ENCODE measurements at places on chromosomes 12 and 14.

DNA sequence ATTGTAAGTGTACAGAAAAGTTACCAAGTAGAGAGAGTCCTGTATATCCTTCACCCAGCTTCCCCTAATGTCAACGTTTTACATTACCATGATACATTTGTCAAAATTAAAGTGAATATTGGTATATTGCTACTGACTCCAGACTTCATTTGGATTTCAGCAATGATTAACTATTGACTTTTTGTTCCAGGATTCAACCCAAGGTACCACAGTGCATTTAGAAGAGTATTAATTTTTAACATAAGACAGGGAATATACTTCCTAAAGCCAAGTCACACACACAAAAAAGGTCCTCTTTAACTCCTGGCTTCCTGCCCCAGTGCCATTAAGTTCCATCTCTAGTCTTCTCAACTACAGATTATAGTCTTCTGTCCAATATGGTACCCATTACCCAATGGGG is 75.5 kb upstream of the RBM19 start:
- no peak for DNase-seq

DNA sequence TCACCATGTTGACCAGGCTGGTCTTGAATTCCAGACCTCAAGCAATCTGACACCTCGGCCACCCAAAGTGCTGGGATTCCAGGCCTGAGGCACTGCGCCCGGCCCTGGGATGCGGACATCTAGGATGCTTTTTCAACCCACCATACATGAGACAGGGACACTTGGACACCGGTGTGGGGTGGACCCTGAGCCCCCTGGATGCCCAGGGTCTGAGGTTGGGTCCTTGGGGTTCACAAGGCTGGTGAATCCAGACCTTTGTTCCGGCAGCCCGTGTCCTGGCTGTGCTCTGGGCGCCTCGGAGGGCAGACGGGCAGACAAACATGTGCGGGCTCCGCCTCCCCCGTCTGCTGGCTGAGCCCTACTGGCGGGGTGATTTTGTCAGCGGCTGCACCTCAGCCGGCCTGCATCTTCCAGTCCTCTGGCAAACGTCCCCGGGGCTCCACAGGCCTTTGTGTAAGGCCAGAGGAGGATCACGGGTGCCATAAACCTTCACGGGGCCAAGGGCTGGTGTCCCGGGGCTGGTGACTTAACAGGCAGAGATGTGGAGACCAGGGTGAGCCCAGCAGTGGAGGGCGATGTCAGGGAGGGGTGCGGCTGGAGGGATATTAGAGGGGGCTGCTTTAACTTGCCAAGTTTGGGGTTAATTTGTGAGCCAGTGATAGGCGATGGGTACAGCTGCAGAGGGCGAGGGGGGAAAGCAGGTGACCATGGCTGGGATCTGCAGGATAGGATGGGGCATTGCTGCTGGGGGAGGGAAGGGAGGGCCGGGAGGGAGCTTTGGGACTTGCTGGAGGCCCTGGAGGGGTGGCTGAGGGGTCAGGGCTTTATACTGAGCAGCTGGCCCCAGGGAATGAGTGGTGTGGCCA is 5.8 kb downstream of the ASPG start:
- no peak for DNase-seq

DNA sequence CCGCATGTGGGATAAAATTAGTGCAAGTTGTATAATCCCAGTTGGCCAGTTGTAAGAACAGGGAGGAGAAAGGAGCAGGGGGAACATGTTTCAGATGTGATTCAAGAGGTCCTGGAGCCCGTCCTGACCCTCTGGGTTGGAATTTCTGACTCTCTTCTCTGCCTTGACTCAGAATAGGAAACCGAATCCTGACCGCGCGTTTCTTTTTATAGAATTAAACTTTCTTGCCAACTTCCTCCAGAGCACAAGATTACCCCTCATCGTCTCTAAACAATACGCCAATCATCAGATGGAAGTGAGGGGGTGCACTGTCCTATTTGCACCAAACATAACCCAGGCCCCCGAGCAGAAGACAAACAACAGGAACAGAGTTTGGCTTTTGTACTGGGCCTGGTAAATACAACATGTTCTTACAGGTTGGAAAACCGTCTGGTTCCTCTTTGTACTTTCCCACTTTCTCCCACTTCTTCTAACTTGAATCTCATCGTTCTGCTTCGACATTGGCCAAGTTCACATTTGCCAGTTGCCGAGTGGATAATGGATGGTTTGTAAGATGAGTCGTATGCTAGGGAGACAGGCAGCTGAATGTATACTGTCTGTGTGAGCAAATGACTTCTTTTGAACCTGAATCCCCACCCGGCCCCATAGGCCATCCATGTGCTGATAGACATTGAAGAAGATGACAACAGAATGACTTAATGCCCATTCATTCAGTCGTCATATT is 42.6 kb upstream of the MED13L start:
- peak; percentile 40 for DNase-seq

- DNase-seq = peak; percentile 98
Measured at GRCh38 chr12:93127582-93128331, 198.7 kb upstream of the EEA1 start.

GRCh38 chr12:40903040-40903439 is 210.8 kb downstream of the CNTN1 start:
- DNase-seq = no peak

- DNase-seq = no peak
Measured at GRCh38 chr12:131282292-131283080, 328.8 kb downstream of the ADGRD1 start.

DNA sequence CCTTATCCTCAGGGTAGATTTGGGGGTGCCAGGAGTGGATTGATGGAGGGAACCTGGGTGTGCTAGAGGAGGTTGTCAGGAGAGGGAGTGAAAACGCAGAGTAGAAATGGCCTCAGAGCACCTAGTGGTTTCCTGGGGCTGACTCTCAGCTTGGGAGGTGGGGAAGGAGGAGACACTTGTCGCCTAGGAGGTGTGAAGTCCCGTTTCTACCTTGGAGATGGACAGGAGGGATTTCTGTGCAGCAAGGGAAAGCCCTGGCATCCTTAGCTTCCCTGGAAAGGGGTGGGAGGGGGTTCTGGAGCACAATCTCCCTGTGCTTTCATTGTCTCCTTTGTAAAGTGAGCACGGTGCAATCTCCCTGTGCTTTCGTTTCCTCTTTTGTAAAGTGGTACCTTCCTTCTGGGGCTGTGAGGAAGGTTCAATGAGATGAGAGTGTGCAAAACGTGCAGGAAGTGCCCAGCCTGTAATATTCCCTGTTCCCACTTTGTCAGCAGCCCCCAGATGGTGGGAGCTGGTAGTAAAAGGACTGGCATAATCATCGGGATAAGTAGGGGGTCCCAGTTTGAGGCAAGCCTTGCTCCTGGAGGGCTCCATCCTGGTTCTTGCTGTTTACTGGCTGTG is 1.6 kb downstream of the OAS3 start:
- DNase-seq = no peak

DNA sequence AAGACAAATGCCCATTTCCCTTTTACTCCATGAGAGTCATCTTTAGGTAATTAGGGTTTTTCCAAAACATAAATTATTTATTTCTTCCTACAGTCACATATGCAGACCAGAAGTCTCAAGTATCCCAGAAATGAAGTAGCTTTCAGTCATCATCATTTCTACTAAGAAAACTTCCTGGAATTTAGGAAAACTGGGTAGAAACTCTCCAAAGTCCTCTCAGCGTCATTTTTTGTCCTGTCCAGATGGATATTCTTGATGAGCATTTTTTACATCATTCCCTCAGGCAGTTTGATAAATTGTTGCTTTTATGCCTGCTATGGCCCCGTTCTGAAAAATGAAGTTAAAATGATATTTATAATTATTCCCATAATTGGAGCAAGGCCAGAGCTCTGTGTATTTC is 93.9 kb upstream of the DCN start:
- no peak for DNase-seq

DNA sequence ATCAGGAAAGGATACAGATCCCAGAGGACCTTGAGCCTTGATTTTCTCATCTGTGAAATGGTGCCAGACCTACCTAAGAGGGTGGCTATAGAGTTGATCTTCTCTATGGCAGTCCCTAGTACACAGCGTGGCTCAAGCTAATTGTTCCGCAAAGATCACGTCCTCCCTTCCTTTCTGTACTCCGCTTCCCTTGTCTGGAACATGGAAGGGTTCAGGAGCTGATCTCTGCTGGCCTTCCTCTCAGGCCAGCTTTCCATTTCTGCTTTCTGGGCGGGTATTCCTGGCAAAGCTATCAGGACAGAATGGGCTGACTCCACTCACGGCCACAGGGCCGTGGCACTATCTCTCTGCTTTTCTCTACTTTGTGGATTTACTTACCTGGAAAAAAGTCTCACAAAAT is 6.5 kb downstream of the CAMKK2 start:
- DNase-seq = no peak

DNA sequence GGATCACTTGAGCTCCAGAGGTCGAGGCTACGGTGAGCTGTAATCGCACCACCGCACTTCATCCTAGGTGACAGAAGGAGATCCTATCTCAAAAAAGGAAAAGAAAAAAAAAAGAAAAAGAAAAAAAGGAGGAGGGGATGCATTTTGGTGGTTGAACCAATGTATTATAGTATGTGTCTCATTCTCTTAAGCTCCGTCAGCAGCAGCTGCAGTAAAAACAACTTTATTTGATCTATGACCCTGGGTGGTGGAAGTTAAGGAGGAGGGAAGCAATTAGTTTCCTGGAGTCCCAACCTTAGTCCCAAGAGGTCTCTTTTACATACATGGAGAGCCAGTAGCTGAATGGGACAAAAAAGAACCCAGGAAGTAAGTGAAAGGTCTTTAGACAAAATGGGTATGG is 26.8 kb upstream of the APOF start:
- DNase-seq = no peak

- no peak for DNase-seq
Measured at GRCh38 chr12:51900323-51900889, 6.9 kb upstream of the ACVRL1 start.

DNA sequence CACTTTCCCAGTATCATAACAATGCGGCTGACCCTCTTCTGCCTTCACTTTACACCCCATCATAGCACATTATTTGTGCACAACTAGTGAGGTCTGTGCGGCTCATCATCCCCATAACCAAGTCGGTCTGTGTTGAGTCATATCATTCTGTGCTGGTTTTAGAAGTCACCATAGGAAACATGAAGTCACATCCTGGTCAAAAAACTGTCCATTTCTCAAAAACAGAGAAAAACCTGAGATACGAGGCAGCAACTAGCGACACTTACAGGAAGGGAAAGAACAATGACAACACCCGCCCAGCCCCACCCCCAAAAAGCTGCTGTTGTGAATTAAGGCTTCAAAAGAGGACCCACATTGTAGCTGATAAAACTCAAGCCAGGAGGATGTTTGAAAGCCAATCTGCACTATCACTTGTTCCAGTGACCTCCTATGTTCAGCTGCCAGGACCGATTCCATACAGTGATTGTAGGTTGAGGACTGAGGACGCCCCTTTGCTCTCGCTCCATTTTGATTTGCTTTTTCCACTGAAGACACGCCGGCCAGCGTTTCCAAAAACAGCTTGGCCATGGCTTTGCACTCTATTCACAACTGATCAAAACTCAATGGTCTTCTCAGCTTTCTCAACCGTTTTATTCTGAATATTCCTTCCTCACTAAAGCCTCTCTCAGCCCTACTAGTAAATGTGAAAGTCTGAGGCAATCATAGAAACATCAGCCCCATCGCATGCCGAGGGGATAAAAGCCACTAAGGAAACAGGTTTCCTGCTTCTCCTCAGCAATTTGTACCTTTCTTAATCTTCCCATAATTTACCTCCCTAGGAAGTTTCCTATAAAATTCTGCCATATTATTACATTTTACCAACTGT is 87.5 kb downstream of the DUSP16 start:
- no peak for DNase-seq

- DNase-seq = no peak
Measured at GRCh38 chr12:76504606-76505005, 55.0 kb downstream of the OSBPL8 start.

DNA sequence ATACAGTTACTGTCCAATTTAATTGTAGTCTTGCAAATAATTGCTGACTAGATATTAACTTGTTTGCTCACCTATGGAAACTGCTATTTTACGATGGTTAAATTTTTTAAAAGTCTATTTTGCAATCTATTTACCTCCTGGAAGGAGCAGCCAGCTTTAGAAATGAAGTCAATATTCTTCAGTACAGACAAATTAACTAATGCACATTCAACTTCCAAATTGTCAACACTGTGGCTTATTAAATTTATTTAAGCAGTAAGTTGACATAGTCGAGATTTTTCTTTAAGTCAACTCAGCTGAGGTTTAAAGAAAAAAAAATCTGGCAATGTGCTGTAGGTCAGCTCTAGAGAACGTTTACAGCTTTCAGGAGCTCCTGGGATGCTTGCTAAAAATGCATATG is 221.2 kb downstream of the SSPN start:
- peak; percentile 40 for DNase-seq

DNA sequence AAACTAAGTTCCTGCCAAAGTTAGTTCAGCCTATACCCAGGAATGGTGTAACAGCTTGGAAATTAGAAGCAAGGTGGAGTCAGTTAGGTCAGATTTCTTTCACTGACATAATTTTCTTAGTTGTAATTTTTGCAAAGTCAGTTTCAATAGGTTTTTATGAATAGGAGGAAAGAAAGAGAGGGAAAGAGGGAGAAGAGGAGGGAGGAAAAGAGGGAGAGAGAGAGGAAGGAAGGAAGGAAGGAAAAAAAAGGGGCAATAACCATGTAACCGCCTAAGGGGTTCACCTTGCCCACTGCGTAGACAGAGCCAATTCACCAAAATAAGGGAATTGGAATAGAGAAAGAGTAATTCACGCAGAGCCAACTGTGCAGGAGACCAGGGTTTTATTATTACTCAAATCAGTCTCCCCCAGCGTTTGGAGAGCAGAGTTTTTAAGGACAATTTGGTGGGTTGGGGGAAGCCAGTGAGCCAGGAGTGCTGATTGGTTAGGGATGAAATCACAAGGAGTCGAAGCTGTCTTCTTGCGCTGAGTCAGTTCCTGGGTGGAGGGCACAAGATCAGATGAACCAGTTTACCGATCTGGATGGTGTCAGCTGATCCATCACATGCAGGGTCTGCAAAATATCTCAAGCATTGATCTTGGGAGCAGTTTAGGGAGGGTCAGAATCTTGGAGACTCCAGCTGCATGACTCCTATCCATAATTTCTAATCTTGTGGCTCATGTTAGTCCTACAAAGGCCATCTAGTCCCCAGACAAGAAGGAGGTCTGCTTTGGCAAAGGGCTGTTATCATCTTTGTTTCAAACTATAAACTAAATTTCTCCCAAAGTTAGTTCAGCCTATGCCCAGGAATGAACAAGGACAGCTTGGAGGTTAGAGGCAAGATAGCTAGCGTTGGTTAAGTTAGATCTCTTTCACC is 126.0 kb upstream of the AMIGO2 start:
- DNase-seq = no peak

GRCh38 chr14:103773521-103773920 is 57.9 kb downstream of the ZFYVE21 start:
- DNase-seq = no peak

GRCh38 chr14:37889087-37889486 is 293.7 kb downstream of the TTC6 start:
- peak; percentile 78 for DNase-seq

DNA sequence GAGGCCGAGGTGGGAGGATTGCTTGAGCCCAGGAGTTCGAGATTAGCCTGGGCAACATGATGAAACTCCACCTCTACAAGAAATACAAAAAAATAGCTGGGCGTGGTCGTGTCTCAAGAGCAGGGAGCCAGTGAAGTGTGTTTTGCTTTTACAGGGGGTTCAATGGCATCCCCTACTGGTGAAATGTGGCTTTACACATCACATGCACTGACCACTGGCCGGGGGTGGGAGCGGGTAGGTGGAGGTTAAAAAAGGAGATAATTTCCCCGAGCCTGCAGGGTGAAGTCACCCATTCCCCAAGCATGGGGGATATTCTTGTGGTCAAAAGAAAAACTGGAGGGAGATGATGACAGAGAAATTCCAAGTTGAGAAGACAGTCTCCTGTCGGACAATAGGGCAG is 63.6 kb upstream of the PWP1 start:
- no peak for DNase-seq

GRCh38 chr14:49159081-49159480 is 427.1 kb downstream of the RPS29 start:
- DNase-seq = no peak

All from NCI-H1105 treated with DMSO at 0.1 percent for 48 hours (cell line).